ENCODE measurements at places on chromosomes 11 and 22. TPM values are rescaled to one million over a fixed set of nuclear protein-coding genes. Genes with fewer than 3 reads are reported as not detected.

DNA sequence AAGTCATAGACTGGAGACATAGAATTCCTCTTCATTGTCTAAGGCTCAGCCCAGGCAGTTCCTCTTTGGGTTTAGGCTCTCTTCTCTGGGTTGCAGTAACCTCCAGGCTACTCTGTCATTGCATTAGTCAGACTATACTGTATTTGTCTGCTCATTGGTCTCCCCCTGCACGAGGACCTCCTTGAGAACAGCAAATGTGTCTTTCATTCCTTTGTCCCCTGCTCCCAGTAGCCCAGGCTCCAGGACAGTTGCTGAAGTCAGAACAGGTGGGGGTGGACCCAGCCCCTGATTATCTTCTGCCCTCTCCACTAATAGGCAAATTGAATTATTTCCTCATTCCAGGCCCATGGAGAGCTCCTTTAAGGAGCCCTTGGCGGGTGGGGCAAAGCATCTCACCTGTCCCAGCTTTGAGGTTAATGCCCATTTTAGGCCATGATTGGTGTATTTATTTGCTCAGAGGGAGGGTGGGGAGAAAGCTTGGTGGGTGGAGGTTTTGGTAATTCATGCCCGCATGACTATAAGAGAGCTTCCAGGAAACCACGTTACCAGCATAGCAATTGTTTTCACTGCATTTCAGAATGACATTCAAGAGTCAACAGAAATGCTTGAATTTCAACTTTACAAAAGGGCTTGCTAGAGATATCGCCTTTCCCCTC lies 40.9 kb downstream of the NAV2 start:
- peak; percentile 38 for DNase-seq

The TRIM5 gene
- polyA plus RNA-seq = 26.3 TPM

The DBX1 gene
- not detected for polyA plus RNA-seq

The ZBTB16 gene
- polyA plus RNA-seq = not detected

The GRAMD1B gene
- 7.1 TPM for polyA plus RNA-seq

DNA sequence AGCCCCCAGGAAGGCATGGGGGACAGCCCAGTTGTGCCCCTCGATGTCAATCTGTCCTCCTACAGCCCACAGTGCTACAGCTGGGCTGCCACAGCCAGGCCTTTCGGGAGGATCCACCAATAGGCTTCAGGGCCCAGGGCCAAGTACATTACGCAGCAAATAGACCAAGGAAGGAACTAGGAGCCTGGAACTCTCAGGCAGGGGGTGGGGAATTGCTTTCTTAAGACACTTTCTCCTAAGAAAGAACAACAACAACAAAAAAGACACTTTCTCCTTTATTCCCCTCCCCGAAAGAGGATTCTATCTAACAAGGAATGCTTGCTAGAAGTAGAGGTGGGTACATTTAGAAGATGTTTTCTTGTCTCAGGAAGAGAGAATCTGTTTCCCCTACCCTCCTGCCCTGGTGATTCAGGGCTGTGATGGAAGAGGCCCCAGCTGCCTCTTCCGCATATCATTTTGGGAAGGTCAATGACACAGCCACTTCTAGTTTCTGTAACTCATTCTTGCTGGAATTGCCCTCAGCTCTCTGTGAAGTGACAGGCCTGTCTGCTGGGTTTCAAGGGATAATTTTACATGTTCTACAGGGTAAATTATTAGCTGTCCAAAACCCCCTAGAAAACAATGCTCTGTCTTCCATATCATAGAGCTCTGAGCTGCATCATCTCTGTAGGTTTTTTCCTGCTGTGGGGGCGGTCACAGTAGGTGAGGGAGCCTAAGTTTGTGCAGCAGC lies 6.0 kb upstream of the MALAT1 start:
- DNase-seq = peak; percentile 89

DNA sequence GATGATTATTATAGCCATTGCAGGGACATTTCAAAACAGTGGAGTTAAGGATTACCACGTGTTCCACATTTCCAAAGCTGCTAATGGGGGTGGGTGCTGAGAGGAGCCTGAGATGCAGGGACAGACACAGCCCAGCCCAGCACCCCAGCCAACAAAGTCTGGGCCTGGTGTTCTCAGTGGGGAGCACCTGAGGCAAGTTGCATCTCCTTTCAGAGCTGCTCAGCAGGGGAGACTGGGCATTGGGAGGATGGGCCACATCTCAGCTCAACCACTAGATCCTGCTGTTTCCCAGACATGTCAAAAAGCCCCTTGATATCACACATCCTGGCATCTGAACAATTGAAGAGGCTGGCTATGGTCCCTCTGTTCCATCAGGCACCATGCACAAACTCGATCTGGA lies 458.0 kb upstream of the KIRREL3 start:
- DNase-seq = no peak

GRCh38 chr11:46684367-46684766 lies 16.1 kb downstream of the ARHGAP1 start:
- DNase-seq = no peak

- DNase-seq = no peak
Observed at GRCh38 chr11:76568139-76568538, 102.4 kb downstream of the LRRC32 start.

- no peak for DNase-seq
Observed at GRCh38 chr22:42160830-42161696, 30.5 kb upstream of the CYP2D6 start.

DNA sequence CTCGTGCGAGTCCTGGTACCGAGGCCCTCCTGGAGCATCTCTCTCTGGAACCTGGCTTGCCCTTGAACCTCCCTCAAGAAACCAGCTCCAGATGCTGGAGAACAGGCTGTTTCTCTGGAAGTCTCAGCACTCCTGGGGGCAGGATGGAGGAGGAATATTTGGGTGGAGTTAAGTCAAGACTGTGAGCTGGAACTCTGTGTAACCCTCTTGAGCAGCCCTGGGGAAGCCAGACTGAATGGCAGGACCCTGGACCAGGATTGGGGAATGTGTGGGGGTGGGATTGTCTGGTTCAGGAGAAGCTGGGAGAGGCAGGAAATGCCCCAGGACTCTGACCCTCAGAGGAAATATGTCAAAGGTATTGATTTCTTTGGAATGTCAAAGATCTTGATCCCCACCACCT lies 7.7 kb downstream of the CREB3L1 start:
- no peak for DNase-seq

DNA sequence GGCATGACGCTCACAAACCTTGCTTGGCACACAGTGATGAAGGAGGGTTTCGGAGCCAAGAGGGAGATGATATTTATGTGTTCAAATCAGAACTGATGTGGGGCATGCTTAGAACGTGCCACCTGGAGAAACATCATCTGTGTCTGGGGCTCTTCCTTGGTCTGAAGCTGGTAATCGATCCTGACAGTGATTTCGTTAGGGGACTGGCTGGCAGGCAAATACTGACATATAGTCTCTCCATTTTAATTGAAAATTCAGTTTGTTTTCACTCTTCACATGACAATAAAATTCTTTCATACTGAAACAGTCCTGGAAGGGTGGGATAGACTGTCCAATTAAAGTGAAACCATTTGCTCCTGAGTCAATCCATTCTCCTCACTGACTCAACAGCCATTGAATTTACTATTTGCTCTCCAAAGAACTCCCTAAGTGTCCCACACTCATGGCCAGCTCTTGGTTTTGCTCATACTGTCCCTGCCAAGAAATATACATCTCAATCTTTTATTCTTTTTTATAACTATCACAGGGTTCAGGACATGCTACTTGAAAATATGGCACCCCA lies 134.8 kb downstream of the TRPC6 start:
- DNase-seq = no peak

DNA sequence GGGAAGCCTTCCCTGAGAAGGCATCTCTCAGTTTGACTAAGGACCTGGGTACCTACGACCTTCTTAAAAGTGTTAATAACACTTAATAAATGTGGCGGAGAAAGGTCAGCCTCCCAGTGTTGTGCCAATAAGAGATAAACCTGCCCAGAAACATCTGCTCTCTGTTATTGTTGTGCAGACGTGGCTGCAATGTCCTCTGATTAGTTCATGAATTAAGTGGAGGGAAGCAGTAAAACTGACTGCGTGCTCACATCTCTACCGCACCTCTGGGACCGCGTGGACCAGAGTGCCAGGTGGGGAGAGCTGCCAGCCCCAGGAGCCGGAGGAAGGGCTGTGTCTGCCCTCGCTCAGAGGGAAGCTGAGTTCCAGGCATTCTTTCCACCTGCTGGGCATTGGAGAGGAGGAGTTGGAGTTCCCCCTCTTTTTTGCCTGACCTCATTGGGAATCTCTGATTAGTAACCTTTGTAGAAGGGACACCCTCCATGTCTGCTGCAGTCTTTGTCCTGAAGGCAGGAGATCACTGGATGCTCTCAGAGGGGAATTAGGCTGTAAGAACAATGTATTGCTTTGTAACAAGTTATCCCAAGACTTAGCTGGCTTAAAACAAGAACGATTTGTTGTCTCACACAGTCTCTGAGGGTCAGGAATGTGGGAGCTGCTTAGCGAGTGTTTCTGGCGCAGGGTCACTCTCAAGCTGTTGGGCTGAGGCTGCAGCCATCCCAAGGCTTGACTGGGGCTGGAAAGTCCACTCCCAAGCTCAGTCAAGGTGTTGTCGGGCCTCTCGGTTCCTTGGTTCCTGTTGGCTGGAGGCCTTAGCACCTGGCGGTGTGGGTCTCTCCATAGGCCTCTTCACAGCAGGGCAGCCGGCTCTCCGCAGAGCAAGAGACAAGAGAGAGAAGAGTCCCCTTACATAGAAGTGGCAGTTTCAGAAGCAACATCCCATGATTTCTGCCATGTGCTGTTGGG lies 247.6 kb upstream of the TBCEL start:
- no peak for DNase-seq

The DCHS1 gene
- polyA plus RNA-seq = 3.3 TPM

The BCO2 gene
- polyA plus RNA-seq = 0.20 TPM

The NXPE1 gene
- polyA plus RNA-seq = not detected

GRCh38 chr22:43946384-43946667 lies 8.9 kb upstream of the SAMM50 start:
- DNase-seq = no peak

- no peak for DNase-seq
Observed at GRCh38 chr11:20311444-20311843, 52.1 kb upstream of the HTATIP2 start.

- DNase-seq = no peak
Observed at GRCh38 chr22:48373626-48374173, 1454.0 kb downstream of the BRD1 start.

DNA sequence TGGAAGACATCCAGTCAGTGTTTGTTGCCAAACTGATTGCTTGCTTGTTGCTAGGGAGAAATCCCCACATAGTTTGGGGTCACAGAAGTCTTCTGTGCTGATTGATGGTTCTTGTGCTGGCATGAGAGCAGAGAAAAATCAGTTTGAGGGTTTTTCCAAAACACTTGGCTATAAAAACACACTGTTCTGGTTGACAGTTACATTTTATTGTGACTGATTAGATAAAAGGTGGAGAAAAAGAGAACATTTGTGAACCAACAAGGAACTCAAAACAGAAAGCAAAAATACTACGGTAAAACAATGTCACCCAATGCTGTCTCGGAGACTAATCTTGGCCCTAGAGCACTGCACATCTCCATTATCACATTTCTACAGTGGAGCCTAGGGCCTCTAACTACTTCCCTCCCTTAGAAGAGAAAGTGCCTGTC lies 14.4 kb upstream of the EIF4G2 start:
- no peak for DNase-seq

The C11orf86 gene
- not detected for polyA plus RNA-seq

GRCh38 chr11:134528453-134528852 lies 116.4 kb upstream of the B3GAT1 start:
- no peak for DNase-seq

DNA sequence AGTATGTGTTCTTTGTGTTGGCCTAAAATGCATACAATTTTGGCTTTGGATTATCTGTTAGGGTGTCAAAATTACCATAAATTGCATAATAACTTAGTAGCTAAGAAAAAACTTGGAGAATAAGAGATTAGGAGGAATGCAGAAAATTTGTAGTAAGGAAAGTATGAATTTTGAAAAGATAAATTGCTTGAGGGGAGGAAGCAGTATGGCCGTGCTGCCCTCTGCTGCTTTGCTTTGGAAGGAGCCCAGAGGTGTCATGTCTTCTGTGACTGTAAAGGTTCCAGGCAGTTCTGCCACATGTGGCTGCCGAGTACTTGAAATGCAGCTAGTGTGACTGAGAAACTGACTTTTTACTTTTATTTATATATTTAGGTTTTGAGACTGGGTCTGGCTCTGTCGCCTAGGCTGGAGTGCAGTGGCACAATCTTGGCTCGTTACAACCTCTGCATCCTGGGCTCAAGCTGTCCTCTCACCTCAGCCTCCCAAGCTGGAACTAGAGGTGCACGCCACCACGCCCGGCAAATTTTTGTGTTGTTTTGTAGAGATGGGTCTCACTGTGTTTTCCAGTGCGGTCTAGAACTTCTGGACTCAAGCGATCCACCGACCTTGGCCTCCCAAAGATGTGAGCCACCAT lies 1.8 kb downstream of the ADSL start:
- DNase-seq = peak; percentile 62

DNA sequence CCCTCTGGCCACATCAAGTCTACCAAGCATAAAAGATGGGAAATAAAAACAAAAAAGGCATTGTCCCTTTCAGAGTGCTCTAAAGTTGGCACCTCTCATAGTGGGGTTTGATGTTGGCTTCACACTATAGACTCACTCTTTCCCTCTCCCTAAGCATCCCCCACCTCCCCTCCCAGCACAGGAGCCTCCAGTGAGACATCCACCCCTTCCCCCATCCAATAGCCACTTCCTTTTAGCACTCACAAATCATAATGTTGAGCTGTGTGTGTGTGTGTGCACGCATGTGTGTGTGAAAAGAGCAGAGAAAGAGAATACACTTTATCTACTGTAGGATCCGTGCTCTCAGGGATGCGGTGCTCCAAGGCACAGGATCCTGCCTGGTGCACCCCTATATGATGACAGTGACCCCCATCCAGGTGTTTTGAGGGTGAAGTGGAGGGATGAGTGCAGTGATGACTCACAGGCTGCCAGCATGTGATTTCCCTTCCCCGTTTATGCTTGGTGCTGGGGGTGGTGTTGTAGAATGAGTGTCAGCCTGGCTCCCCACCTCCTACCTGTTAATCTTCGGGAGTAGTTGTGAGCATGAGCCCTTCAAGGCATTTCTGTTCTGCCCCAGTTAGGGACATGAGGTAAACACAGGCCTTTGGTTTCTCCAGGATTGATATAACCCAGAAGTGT lies 235.2 kb upstream of the B3GAT1 start:
- DNase-seq = no peak

The LUZP2 gene
- 0.89 TPM for polyA plus RNA-seq

- DNase-seq = no peak
Observed at GRCh38 chr11:104075706-104076105, 39.3 kb downstream of the DDI1 start.

GRCh38 chr11:92707173-92707619 lies 262.3 kb upstream of the MTNR1B start:
- no peak for DNase-seq
